ENCODE measurements at places on chromosomes 2 and 18. TPM values are rescaled to one million over a fixed set of nuclear protein-coding genes. Genes with fewer than 3 reads are reported as not detected.

DNA sequence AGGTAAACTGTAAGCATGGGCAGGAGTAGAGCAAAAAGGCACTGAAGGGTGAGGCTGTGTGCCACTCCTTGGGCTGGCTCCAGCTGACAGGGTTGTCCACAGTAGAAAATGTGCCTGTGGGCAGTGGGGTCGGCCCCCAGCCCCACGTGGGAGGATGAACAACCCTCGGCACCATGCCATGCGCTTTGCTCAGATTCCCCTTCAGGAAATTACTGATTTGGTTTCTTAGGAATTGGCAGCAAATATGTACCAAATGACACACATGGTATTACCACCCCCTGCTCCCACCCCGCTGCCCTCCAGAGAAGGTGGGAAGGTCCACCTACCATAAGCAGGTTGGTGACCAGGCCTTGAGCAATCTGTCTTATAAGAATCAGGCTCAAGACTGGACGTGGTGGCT, 13.6 kb downstream of the ADCY3 start:
- DNase-seq, result no peak
- H3K27me3 ChIP-seq, result no peaks in the 10 kb centered on the region
- no peaks in the 10 kb centered on the region for H3K4me1 ChIP-seq
- no peak overlapping the region for H3K27ac ChIP-seq
- no peak overlapping the region for H3K4me3 ChIP-seq

DNA sequence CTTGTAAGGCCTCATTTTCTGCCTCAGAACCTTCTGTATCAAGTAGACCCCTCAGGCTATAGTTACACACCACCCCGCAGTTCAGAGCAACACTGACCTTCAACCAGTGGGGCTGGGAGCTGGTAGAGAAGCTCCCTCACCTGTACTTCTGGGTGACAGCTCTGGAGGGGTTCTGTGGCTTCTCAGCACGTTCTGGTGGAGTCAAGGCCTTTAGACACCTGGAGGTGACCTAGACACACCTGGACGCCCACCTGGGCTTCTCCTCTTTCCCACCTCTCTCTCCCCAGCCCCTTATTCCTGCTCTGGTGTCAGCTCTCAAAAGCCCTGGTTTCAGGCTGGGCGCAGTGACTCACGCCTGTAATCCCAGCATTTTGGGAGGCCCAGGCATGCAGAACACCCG, 7.3 kb upstream of the CIB4 start:
- H3K4me1 ChIP-seq, result no peaks in the 10 kb centered on the region
- H3K4me3 ChIP-seq, result no peak overlapping the region
- H3K36me3 ChIP-seq, result no peaks in the 10 kb centered on the region
- no peak overlapping the region for H3K27ac ChIP-seq
- DNase-seq, result no peak
- H3K27me3 ChIP-seq, result peaks cover 14% of the 10 kb centered on the region

- peaks cover 38% of the 10 kb centered on the region for H3K36me3 ChIP-seq
- no peaks in the 10 kb centered on the region for H3K27me3 ChIP-seq
These were observed at the start of gene ZFAND2B for GRCh38 chr2:219206328-219207133. Gene ZFAND2B, plus strand, starts transcription at chr2:219206782. Its CDS starts 206 bp downstream, at chr2:219206988.

DNA sequence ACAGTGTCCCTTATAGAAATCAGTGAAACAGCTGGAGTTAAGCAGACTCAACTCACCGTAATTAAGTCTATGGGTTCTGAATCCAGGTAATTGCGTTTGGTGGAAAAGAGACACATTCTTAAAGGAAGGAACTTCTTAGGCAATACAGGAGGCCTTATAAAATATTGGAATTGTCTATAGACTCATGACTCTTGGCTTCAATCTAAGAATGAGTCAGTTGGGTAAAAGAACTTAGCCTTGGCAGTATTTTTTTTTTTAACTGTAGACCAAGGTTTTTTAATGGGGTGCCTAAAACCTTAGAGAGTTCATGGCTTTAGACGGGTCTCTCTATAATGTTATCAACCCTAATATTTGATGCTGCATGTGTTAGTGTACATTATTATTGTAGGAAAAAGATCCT, 47.6 kb downstream of the CCDC85A start:
- no peak overlapping the region for H3K27ac ChIP-seq
- H3K36me3 ChIP-seq, result no peaks in the 10 kb centered on the region

DNA sequence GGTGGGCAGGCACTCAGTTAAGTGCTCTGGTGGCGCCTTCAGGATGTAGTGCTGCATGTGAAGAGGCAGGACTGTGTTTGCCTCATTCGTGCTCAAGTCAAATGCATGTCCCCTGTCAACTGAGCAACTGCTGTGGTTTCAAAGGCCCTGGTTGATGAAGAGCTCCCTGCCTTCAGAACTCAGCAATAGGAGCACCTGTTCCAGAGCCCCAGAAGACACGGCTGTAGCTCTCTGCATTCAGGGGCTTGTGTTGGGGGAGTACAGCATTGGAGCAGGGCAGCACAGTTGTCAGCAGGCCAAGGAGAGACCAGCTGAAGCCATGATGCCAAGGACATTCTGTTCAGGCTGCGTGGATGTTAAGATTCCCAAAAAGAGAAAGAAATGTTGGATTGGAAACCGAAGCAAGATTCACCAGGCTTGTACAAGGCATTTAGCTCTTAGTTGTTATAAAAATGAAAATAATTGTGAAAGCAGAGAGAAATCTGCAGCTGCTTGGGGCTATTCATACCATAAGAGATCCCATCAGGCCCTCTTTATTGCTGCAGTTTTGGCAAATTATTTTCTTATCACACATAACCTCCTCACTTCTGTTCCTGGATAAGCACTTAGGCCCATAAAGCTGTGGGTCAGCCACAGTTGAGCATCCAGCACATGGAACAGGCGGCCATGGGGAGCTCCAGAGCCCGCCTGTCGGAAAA, 252.4 kb upstream of the ZNF521 start:
- no peak overlapping the region for H3K27ac ChIP-seq
- DNase-seq, result no peak
- H3K27me3 ChIP-seq, result no peaks in the 10 kb centered on the region
- H3K36me3 ChIP-seq, result no peaks in the 10 kb centered on the region
- H3K4me1 ChIP-seq, result no peaks in the 10 kb centered on the region

GRCh38 chr2:43071599-43072550, 154.5 kb downstream of the ZFP36L2 start:
- H3K36me3 ChIP-seq, result no peaks in the 10 kb centered on the region
- H3K27ac ChIP-seq, result peak overlapping the region; percentile 28

PRSS56 gene
- not detected for total RNA-seq

Data from left lung (tissue), 14 donors.